ENCODE measurements at places on chromosomes 7 and 10. TPM values are rescaled to one million over a fixed set of nuclear protein-coding genes. Genes with fewer than 3 reads are reported as not detected.

DNA sequence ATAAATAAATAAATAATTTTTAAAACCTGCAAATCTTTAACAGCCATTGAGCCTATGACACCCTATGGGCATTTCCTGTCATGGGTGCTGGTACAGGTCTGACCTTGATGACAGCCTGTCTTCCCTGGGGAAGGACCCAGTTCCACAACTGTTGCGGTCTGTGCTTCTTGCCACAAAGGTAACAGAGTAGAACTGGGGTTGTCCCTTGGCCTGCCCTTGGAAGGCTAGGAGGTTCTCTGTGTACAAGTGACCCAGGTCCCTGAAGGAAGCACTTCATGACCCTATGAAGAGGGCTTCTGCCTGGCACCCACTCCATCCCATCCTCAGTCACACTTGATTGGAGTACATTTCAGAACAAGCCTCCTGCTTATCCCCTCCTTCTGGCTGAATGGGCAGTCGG lies 66.9 kb downstream of the OGDH start:
- H3K4me3 ChIP-seq: no peak overlapping the region
- no peaks in the 10 kb centered on the region for H3K27me3 ChIP-seq
- peaks cover 30% of the 10 kb centered on the region for H3K36me3 ChIP-seq
- H3K4me1 ChIP-seq: peaks cover 10% of the 10 kb centered on the region
- DNase-seq: no peak

GRCh38 chr10:123888751-123889150 lies 2.9 kb downstream of the CPXM2 start:
- no peaks in the 10 kb centered on the region for H3K27me3 ChIP-seq
- no peaks in the 10 kb centered on the region for H3K36me3 ChIP-seq
- no peak overlapping the region for H3K27ac ChIP-seq
- H3K4me3 ChIP-seq: no peak overlapping the region

The HABP2 gene
- total RNA-seq: 247 TPM

DNA sequence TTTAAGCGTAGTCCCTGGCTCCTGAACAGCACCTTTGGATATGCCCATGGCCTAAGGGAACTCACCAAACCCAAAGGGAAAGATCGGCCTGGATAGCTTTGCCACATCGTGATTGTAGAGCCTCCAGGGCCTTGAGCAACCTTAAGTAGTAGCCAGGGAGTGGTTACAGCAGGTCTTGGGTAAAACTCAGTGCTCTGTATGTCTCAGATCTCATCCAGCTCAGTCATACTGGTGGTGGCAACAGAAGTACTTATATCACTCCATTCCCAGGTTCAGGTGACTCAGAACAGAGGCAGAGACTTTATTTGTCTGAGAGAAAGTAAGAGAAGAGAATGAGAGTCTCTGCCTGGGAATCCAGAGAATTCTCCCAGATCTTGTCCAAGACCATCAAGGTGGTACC lies 39.1 kb upstream of the AASS start:
- no peak for DNase-seq
- no peak overlapping the region for H3K27ac ChIP-seq
- H3K4me3 ChIP-seq: no peak overlapping the region
- no peaks in the 10 kb centered on the region for H3K27me3 ChIP-seq

The DPYSL4 gene
- 2.2 TPM for total RNA-seq

The ATRNL1 gene
- total RNA-seq: 26.9 TPM

DNA sequence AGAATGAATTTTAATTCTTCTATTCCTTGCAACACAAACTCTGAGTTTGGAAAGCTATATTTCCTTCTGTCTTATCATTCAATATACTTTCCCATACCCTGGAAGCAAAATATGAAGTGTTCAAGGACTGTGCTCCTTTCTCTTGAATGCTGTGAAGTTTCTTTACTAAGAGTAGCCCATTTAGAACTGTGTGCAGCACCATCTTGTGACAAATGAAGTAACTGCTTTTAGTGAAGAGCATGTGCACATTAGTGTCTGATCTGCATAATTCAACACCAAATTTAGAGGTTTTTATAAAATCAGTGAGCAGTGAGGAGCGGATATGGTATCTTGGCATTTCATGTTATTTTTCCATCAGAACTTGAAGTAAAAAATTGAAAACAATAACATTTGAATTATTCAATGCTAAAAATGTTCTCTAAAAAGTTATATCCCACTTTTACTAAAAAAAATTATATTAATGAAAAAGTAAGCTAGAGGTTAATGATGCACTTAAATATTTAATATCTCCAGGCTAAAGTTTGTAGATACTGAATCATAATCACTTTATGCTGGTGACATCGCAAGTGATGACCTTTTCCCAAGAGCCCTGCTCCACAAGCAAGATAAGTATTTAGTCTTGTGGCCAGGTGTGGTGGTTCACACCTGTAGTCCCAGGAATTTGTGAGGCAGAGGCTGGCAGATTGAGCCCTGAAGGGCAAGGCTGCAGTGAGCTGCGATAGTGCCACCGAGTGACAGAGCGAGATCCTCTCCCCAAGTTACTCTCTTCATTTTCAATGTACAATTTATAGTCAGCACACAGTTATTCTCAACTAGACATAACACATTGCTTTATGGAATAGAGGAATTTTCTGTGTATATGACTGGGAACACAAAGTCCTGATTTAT lies 108.8 kb upstream of the PCLO start:
- H3K36me3 ChIP-seq: no peaks in the 10 kb centered on the region
- H3K27ac ChIP-seq: no peak overlapping the region
- DNase-seq: no peak

The CYP2E1 gene
- total RNA-seq: 0.93 TPM

The TAS2R41 gene
- total RNA-seq: not detected

The NUTM2D gene
- 1.8 TPM for total RNA-seq
